Stomach (tissue), 19 donors: ENCODE measurements at places on chromosomes 1 and 21. TPM values are rescaled to one million over a fixed set of nuclear protein-coding genes. Genes with fewer than 3 reads are reported as not detected.

Gene FYB2
- total RNA-seq = 2.2 TPM

Gene FCRL5
- 4.8 TPM for total RNA-seq

Gene FAM151A
- not detected for total RNA-seq

Gene HJV
- total RNA-seq = not detected

Gene MATN1
- not detected for total RNA-seq

Gene TMEM51
- total RNA-seq = 12.3 TPM
